Left lung (tissue), 14 donors: ENCODE measurements at places on chromosomes 7 and 10. TPM values are rescaled to one million over a fixed set of nuclear protein-coding genes. Genes with fewer than 3 reads are reported as not detected.
A peak's percentile ranks its signal among the peaks of the same experiment; 100 is the strongest.

The ZNF107 gene
- total RNA-seq: 3.8 TPM

GRCh38 chr7:117324960-117325359, 2.1 kb upstream of the WNT2 start:
- DNase-seq: peak; percentile 26

GRCh38 chr7:105101864-105102263, 87.9 kb downstream of the KMT2E start:
- DNase-seq: no peak

- no peak for DNase-seq
These were observed 12.5 kb downstream of the NPVF start for GRCh38 chr7:25215694-25216335.

GRCh38 chr10:97058521-97058920, 127.2 kb downstream of the SLIT1 start:
- DNase-seq: no peak

The ANKRD16 gene
- total RNA-seq: 4.4 TPM

- no peak for DNase-seq
These were observed 120.2 kb upstream of the SP8 start for GRCh38 chr7:20906801-20907453.

- no peak for DNase-seq
These were observed 50.0 kb downstream of the ANLN start for GRCh38 chr7:36439624-36440023.

DNA sequence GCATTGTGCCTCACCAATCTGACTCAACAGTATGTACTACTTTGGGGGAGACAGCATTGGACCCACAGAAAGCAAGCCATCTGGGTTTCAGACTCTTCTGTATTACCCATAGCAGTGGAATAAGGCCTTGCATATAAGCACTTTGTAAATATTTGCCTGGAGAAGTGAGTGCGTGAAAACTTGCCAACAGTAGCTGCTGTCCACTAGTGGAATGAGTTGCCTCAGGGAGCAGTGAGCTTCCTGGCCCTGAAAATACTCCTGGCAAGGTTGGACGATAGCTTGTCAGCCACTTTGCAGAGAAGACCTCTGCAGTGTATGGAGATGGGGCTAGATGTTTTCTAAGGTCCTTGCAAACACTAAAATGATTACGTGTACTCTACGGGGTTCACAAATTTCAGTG, 21.6 kb downstream of the GARS1 start:
- DNase-seq: no peak

DNA sequence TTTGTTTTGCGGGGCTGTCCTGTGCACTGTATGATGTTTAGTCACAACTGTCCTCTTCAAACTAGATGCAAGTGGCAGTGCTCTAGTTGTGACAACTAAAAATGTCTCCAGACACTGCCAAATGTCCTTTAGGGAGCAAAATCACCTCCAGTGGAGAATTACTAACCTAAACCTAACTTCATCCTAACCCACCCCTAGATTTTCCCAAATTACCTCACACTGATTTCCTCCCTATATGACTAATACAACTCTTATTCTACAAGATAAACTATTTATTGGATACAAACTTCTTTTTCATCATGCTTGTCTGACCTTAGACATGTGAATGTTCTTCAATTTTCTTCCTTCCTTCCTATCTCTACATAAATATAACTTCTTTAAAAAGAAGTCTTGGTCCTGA, 26.4 kb downstream of the PNPLA8 start:
- no peak for DNase-seq

DNA sequence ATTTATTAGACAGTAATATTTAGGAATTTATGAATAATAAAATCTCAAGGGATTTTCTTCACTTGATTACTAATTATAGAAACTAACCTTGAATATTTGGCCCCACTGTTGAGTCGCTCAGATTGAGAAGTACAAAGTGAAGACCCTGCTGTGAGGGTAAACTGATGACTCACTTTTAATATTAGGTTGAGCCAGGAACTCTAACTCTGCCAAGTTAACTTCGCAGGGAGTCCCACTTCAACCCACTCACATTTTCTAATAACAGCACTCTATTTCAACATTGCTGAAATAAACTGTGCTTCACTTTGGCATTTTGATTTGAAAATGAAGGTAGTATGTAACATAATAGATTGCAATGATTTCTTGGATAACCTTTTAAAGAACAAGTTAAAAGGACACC, 200.7 kb downstream of the POLR1F start:
- no peak for DNase-seq
